NCI-H1417 treated with DMSO at 0.1 percent for 48 hours (cell line): ENCODE measurements at places on chromosomes 7 and 10.

DNA sequence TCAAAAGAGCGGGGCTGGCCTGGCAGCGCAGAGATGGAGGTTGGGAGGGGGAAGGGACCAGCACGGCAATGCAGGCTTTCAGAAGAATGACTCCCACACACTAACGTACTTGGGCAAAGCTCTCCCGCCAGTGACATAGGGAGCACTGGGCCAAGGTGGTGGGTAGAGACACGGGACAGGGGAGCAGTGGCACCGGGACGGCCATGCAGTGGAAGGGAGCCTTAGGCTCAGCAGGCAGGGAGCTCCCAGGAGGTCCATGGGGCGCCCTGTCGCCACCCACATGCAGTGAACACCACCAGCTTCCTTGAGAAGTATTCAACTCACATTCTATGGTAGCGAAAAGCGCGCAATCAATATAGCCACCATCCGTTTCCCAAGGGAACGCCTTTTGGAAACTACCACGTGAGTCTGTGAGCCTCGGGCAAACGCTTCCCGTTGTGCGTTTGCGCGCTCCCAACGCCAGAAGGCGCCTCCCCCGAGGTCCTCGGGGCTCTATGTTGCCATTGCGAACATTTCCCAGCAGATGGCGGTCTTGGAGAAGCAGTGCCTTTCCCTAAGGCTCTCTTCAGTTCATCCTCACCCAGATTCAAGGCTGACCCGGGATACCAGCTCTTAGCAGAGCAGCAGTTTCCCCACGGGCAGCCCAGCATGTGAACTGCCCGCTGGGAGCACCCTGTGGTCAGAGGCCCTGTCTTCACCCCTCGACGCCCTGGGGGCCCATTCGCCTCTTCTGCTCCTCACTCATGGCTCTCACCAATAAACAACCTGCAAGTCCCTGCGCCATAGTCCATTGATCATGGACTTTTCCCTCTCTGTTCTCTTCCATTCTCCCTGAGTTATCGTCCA is 16.4 kb upstream of the OPALIN start:
- DNase-seq = no peak

- DNase-seq = no peak
Measured at GRCh38 chr10:14736600-14737081, 38.1 kb downstream of the FAM107B start.

DNA sequence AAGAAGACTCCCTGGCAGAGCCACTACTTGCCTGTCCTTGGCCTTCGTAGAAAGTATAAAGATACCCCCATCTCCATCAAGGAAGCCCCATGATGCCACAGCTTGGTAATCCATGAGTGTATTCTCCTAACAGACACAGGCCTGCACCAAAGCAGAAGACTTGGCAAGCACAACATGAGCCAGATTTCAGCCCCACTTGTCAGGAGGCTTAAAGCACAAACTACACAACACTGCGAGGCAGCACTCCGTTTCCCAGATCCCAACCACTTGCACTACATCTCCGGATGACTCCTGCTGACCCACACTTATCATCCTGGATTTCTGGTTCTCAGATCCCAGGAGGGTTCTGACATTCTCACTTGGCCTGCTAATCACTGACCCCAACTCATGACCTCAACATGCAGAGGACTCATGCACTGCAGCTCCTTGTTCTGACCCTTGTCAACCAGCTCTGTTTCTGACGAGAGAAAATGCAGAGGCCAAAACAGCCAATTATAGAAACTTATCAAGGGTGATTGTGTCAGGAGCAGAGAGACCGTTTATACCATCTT is 100.8 kb downstream of the RELN start:
- DNase-seq = no peak

DNA sequence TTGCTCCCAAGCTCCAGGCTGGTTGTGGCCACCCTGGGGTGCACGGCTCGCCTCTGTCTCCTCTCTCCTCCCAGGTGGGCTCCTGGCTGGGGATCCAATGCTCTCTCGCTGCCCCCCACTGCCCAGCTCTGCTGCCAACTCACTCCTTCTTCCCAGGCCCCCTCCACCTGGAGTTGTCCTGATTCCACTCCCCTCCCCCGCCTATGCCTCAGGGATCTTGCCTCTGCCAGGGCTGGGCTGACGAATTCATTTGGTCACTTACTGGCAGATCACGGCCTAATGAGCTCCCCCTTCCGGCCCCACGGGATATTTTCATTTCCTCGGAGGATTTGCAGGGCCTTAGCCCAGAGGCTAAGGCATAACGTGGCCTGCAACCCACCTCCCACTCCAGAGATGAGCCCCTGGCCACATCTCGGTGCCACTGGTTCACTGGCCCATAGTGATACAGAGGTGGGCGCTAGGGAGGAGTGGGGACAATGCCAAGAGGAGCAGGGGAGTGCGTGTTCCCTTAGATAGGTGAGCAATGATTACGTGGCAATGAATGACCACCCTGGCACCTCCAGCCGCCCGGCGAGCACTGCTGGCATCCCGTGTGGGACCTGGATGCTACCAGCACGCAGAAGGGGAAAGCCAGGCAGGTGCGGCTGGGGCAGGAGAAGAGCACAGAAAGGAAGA is 344.6 kb upstream of the SHH start:
- DNase-seq = no peak

DNA sequence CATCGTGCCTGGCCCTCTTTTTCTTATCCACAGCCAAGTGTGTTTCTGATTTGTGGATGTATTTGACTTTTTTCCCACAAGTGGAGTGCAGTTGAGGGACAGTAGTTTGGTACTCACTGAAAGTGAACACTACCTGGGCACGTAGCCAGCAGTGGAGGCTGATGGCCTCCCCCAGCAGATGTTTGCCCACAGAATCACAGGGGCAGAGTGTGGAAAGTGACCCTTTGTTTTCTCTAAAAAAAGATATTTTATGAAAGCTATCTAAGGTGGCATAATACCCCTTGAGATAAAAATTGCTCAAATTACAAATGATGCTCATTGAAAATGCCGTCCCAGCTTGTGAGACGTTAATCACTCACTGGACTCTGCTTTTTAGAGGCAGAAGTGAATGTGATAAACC is 29.1 kb downstream of the WDR37 start:
- DNase-seq = no peak

DNA sequence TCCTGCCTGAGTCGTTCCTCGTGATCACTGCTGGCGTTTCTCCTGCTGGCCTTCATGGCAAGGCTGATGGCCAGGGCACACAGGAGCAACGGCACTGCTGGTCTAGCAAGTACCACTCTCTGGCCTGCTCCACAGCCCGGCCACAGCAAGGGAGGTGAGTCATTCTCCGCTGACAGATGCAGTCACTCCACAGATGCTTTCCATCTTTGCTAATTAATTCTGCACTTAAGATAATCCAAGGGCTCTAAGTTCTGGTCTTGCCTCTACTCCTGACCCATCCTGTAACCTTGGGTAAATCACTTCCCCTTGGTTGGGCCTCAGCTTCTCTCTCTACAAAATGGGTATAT is 244.4 kb downstream of the RPS24 start:
- no peak for DNase-seq

DNA sequence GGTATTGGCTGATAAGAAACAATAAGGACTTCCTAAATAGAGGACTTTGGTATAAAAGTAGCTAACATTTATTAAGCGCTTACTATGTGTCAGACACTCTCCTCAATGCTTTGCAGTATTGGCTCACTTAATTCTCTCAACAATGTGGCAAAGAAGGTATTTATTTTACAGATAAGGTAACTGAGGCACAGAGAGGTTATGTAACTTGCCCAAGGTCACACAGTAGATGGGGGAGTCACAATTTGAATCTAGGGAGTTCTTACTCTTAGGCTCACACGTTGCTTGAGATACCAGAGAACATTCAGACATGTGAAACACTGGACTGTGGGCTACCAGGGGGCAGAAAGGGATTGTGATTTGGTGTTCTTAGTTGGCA is 60.8 kb upstream of the GPR158 start:
- no peak for DNase-seq

DNA sequence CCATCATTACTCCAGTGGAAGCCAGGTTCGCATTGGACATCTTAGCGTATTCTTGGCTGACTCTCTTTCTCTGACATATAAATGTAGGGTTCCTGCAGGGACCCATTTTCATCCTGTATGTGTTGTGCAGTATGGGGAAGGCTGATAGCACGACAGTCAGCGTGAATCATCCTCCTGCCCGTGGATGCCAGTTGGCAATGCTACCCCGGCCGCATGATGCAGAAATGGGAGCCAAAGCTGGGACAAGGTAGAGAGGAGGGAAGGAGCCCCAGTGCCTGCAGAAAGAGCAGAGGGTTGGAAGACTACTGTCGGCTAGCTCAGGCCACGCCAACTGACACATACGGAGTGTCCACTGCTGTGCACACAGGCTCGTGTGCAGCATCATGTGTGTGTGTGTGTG is 251.6 kb downstream of the SKAP2 start:
- no peak for DNase-seq

GRCh38 chr10:22657566-22658225 is 56.7 kb downstream of the PIP4K2A start:
- no peak for DNase-seq

- no peak for DNase-seq
Measured at GRCh38 chr7:80736371-80737125, 98.1 kb downstream of the CD36 start.

GRCh38 chr7:51138123-51139085 is 178.2 kb downstream of the COBL start:
- DNase-seq = no peak

DNA sequence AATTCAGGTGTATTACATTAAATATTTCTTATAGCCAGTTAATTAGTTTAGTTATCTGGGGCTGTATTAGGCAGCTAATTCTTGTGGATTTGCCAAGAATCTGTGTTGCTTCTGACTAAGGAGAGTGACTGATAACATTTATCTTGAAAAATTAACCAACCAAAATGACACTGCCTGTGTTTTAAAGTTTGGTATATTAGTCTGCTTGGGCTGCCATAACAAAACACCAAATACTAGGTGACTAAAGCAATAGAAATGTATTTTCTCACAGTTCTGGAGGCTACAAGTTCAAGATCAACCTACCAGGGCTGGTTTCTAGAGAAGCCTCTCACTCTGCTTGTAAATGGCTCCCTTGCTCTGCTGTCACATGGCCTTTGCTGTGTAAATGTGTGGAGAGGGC is 12.9 kb downstream of the EXOC4 start:
- DNase-seq = no peak

GRCh38 chr10:82319074-82319473 is 444.1 kb downstream of the NRG3 start:
- no peak for DNase-seq

- no peak for DNase-seq
Measured at GRCh38 chr10:112362833-112363232, 11.1 kb upstream of the ACSL5 start.

DNA sequence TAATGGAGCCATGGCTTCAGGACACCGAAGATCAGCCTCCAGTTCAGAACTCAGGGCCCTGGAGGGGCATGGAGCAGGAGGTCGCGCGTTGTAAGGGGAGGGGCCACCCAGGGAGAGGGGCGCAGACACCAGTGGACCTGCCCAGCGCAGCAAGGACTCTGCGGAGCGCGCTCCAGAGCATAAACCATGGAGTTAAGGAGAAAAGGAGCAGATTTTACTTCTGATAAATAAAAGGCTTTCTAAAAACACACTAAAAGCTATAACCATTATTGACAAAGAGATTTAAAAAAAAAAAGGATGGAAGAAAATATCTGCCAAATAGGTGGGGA is 10.5 kb downstream of the CALY start:
- DNase-seq = no peak

DNA sequence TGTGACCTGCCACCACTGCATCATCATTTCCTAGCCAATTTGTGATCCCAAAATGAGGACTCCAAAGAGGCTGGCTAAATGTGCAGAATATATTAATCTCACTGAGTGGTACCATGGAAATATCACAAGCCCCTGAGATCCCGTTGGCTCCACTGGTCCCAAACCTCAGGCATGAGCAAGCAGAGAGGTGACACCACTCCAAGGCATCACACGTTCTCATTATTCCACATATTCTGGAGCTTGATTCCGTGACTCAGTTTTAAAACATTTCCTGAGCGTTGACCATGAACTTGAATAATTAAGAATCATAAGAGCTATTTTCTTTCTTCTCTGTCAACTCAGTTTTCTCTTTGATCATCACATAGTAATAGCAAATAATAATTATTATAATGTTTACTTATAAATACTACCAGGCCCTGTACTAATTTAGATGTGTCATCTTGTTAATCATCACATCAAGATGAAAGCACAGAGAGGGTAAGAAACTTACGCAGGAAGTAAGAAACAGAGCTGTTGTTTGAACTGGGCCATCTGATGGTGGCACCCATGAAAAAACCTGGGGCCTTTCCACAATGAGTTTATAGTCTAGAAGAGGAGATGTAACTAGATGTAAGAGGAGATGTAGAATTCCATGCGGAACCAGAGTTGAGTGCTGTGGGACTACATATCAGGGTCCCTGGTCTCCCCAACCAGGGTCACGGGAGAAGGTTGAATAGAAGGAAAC is 3.5 kb downstream of the APBB1IP start:
- no peak for DNase-seq

DNA sequence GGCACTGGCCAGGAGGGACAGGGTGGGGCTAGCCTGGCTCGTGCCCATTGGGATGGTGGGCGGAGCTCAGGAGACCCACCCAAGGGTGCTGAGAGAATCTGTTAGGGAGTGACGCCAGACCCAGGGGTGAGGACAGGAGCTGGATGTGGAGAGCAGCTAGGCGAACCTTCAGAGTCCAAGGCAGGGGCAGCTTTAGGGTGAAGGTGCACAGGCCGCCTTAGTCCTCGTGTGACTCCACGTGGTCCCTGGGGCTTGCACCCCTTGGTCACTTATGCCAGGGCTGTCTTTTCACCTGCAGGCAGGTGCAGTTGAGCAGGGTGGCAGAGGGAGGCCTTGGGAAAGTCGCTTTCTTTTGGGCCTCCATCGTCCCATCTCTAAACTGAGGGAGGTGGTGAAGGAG is 4.3 kb downstream of the RAMP3 start:
- no peak for DNase-seq

DNA sequence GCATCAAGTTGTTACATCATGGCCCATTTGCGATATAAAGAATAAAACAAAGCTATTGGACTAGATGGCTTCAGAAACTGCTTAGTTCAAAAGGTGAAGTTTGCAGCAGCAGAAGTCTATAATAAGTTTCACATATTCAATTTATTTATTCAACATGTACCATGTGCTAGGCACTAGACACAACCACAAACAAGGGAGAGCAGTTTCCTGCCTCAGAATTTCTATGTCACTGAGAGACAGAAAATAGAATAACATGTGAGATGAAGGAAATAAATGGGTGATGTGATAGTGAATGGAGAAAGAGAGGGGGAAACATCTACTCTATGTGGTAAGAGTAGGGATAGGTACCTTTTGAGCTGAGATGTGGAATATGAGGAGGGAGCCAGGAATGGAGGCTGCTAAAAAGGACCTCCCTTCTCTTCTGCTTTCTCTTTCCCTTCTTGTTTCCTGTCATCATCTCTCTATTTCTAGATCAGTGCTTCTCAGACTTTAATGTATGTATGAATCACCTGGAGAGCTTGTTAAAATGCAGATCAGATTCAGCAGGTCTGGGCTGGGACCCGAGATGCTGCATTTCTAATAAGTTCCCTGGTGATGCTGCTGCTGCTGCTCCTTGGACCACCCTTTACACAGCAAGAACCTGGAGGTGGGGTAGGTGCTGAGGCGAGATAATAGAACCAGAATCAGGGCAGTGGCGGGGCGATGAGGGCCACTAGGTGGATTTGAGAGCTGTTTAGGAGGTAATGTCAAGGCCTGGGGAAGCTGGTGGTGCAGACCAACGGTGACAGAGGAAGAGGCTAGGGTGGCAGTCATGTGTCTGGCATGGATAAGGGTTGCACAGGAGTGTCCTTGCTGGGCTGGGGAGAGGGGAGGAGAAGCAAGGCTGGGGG is 13.7 kb upstream of the INMT start:
- no peak for DNase-seq
